ENCODE measurements at places on chromosomes 7 and 10.

GRCh38 chr7:52525772-52526341, 509.6 kb upstream of the POM121L12 start:
- no peak for DNase-seq

- DNase-seq: no peak
These were observed 206.5 kb downstream of the SORCS1 start for GRCh38 chr10:106957823-106958588.

DNA sequence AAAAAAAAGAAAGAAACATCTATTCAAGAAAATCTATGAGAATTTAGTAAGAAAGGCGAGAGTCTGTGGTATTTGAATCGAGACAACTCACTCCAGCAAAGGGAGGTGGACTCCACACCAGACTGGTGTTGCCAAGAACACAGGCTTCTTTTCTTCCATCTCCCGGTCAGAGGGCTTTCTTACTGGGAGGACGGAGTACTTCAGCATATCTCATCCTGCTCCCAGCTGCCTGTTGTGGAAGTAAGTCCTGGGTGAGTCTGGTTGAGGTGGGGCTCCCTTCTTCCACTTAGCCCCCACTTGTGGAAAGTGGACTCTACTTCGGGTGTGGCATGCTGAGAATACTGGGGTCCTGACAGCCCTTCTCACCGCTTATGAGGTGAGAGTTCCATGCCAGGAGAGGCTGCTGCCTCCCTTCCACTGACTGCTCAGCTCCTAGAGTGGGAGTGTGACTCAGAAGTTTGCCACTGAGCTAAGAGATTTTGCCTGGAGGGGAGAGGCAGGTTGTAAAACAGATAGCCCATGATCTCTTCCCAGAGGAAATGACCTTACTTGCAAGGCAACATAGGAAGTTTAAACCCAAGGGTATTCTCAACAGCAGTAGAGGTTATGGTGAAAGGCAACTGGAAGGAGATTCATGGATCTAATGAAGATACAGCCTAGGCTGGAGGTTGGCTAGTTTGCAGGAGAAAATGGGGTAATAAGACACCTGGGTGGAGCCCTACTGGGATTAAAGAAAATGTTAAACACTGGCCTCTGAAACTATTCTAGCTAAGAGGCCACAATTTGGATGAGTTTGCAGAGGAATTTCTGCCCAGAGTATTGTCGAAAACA, 3.5 kb upstream of the NACAD start:
- no peak for DNase-seq

GRCh38 chr7:111159426-111159825, 68.5 kb downstream of the LRRN3 start:
- DNase-seq: no peak

- DNase-seq: no peak
These were observed 4.7 kb upstream of the LOXL4 start for GRCh38 chr10:98272656-98273055.

DNA sequence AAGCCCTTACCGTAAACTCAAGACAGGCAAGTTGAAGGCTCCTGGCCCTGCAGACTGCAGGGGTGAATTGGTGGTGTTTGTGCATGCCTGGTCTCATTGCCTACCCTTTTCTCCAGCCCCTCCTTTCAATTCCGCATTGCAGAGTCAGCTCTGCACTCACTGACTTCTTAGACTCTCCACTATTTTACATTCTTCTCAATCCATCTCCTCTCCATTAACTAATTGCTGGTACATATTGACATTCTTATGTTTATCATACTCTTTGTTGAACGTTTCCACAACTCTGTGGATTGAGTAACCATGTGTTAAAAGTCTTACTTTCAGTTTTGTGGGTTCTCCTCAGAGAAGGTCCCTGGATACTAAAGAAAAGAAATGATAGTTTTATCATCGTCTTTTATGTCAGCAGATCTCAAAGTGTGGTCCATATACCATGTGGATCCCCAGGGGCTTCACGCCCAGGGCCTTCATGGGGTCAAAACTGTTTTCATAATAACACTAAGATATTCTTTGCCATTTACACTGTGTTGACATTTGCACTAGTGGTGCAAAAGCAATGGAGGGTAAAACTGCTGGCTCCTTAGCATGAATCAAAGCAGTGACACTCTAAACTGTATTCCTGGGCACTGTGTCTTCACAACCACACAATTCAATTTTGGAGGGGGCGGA, 135.4 kb upstream of the FZD1 start:
- no peak for DNase-seq

- no peak for DNase-seq
These were observed 119.8 kb downstream of the ITGB8 start for GRCh38 chr7:20450536-20450935.

DNA sequence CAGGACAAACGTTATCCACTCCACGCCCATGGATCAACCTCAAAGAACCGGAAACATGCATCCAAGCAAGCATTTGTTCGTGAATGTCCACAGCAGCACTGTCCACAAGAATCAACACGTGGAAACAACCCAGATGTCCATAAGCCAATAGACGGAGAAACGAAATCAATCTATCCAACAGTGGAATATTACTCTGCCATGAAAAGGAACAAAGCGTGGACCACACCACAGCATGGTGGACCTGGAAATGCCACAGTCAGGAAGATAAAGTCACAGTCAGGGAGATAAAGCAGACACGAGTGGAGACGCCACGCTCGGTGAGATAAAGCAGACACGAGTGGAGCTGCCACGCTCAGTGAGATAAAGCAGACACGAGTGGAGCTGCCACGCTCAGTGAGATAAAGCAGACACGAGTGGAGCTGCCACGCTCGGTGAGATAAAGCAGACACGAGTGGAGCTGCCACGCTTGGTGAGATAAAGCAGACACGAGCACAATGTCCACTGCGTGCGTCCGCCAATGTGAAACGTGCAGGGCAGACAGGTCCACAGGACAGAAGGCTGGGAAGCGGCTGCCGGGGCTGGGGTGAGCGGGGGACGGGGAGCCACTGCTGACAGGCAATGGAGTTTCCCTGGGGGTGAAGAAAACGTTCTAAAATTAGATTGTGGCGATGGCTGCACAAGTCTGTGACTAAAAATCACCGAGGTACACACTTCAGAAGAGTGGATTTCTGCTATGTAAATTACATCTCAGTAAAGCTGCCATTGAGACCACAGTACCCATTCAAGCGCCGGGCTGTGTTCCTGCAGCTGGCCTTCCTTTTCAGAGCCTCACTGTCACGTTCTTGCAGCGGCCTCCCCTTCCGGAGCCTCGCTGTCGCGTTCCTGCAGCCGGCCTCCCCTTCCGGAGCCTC, 10.6 kb downstream of the GPER1 start:
- no peak for DNase-seq

DNA sequence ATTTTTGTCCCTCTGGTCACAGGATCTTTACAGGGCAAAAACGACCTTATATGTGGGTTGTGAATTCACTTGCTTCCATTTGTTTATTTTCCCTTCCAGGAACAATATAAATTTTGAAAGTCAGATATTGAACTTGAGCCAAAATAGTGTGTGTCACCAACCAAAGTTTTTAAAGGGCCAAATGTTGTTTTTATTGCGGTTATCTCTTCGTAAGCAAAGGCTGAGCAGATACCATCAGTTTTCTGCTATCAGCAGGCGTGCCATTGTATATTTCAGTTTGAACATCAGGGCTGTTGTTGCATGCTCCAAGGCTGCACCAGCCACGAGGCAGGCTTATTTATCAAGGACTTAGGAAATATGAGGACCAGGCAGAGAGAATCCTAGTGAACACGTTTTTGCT, 160.3 kb downstream of the PAXIP1 start:
- no peak for DNase-seq

- no peak for DNase-seq
These were observed 38.8 kb downstream of the R3HCC1L start for GRCh38 chr10:98173260-98173659.

- no peak for DNase-seq
These were observed 1.4 kb downstream of the HTRA1 start for GRCh38 chr10:122462533-122463465.

DNA sequence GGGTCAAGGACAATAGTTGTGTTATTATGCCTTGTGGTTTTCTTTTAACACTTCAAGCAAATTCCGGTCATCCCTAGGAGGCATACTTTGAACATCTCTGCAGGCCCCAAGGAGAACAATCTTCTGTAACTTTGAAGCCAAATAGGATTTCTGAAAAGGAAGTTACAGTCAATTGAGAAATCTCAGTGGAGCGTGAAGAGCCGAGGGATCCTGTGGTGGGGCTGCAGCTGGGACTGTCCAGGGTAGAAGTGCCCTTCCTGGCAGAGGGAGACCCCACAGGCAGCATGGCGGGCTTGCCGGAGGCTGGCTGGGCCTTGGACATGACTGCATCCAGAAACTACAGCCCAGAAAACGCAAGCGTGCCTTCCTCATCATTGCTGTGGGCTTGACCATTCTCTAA, 179.7 kb downstream of the PTPN20 start:
- DNase-seq: no peak

GRCh38 chr10:93566435-93567276, at the start of gene FFAR4:
Gene FFAR4, plus strand, starts transcription at chr10:93566665. Its CDS starts 56 bp downstream, at chr10:93566721.
- no peak for DNase-seq

GRCh38 chr10:80204677-80205476, 460 bp downstream of the ANXA11 start:
- DNase-seq: peak; percentile 7

DNA sequence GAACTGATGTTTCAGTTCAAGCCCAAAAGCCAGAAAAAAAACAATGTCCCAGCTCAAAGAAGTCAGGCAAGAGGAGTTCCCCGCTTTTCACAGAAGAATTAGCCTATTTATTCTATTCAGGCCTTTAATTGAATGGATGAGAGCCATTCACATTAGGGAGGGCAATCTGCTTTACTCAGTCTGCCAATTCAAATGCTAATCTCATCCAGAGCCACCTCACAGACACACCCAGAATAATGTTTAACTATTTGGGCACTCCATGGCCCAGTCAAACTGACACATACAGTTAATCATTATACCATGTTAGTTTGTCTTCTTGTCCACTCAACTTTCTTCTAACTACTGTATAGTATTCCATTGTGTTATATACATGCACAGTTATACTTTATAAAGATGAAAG, 2.6 kb upstream of the NPSR1 start:
- DNase-seq: no peak

GRCh38 chr7:114392686-114393085, 21.9 kb upstream of the FOXP2 start:
- DNase-seq: no peak

DNA sequence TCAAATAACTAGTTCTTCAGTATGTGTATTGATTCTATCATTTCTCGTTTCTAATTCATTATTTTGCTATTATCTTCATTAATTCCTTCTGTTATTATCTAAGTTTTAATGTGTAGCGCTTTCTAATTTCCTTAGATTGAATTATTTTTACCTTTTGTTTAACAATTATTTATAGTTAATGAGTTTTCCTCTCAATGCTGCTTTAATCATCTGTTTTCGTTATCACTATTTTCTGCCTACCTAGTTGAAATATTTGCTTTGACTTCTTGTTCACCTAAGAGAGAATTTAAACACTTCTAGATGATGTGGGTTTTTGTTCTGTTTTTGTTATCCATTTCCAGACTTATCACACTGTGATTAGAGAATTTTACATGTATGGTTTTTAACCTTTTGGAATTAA, 37.5 kb upstream of the MTPN start:
- no peak for DNase-seq

DNA sequence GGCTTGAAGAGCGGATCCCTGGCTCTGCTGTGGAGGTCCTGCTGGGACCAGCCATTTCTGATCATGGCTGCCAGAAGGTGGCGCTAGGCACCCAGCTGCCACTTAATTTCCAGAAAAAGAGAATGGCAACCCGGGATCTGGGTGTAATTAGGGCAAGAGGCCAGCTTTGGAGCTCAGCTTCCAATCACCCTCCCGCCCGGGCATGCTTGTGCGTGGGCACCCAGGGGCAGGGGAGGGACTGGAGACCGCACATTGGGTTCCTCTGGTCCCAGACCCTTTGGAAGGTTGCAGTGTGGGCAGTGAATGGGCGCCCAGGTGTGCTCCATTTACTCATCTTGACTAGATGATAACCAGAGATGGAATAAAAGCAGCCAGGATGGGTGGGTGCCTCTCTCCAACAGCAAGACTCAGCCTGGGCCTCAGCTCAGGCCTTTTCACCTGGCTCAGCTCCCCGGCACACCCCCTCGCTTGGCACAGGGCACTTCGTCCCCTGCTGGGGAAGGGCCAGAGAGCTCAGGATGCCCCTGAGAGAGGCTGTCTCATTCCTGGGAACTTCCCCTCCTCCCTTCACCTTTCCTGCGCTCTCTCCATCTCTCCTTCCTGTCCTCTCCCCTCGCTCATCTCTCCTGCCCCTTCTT, 14.7 kb downstream of the FAM241B start:
- no peak for DNase-seq

DNA sequence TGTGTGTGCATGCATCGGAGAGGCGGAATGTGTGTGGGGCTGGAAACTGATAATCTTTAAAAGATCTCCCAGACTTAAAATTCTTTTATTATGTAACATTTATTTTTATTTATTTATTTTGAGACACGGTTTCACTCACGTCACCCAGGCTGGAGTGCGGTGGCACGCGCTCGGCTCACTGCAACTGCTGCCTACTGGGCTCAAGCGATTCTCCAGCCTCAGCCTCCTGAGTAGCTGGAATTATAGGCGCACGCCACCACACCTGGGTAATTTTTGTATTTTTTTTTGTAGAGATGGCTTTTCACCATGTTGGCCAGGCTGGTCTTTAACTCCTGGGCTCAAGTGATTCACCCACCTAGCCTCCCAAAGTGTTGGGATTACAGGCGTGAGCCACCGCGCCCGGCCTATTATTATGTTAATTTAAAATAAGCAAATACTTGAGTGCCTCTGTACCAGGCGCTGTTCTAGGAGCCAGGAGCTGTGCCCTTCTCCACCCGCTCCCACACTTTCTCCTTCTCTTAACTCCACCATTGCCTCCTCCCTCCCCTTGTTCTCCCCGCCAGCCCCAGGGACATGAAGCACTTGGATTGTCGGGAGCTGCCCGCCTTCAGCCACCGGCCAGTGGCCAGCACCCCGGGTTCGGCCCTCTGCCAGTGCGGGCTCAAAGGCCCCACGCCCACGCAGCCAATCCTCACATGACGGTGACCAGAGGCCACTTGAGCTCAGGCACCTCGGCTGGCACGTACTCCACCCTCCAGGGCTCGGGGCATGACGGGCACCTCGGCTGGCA, 163.6 kb downstream of the DNAJB6 start:
- no peak for DNase-seq

- no peak for DNase-seq
These were observed 51.1 kb upstream of the NANOS1 start for GRCh38 chr10:118978316-118978997.

DNA sequence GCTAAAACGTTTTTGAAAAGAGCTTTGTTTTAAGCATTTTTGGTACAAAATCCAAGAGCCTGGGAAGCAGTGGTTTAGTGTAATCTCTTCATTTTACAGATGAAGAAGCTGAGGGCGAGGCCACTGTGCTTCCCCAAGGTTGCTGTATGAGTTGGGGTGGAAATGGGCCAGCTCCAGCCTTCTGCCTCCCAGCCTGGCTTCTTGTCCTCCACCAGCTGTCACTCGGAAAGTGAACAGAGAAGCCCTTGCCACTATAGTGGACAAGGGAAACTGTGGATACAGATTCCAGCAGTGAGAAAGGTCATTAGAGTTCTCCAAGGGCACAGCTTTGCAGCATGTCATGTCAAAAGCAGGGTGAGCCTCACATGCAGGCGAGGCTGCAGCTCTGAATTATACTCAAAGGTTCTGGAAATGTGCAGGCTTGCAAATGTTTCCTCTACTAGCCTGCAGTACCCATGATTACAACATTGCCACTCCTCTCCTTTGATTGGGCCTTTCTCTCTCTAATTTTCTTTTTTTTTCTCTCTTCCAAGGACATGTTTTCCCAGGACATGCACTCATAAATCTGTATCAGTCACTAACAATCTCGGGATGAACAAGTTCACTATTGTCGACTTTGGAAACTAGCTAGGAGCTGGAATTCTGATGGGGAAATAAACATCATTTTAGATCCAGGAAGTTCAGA, 33.0 kb downstream of the BAMBI start:
- DNase-seq: no peak
